ENCODE measurements at places on chromosomes 6 and 20.

DNA sequence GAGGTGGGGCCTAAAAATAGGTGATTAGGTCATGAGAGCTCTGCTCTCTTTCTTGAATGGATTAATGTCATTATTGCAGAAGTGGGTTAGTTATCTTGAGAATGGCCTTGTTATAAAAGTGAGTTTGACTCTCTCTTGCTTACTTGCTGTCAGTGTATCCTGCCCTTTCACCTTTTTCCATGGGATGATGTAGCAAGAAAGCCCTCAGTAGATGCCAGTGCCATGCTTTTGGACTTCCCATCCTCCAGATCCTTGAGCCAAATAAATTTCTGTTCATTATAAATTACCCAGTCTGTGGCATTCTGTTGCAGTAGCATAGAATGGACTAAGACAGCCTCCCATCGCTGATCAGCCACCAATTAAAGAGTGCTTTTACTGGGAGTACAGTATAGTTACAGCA, 40.1 kb downstream of the UTRN start:
- DNase-seq = no peak

DNA sequence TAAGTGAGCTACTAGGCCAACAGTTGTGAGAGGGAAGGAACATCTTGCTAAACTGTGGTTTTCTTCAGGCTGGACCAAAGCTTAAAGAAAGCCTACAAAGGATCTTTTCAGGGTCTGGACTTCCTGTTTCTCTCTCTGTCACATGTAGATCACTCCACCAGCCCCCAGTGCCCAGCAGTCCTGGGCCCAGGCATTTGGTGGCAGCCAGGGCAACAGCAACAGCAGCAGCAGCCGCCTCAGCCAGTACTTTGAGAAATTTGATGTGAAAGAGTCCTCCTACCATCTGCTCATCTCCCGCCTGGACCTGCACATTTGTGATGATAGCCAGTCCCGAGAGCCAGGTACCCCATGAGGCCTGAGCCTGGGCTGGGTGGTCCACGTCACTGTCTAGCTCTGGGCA, 44.1 kb downstream of the BLTP3A start:
- no peak for DNase-seq

- DNase-seq = no peak
Measured at GRCh38 chr6:17700421-17701416, 6.0 kb downstream of the NUP153 start.

DNA sequence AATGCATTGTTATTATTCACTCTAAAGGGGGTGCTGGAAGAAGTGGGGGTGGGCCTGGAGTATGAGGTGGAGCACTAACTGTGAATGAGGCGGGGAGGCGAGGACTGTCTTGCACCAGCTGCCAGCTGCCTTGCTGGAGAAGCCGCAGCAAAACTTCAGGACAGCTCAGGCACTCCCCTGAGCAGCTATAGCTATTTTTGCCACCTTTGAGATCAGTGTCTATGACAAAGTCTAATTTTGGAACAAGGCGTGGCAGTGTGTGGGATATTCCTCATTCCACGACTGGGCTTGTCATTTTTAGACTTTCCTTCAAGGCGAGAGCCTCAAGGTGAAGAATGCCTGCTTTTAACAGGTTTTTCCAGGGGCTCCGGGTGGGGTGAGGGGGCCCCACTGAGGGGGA, 143.8 kb downstream of the DOK5 start:
- DNase-seq = no peak

GRCh38 chr6:155354167-155354566, 39.9 kb upstream of the TFB1M start:
- no peak for DNase-seq

- DNase-seq = no peak
Measured at GRCh38 chr6:48199499-48199898, 88.5 kb upstream of the PTCHD4 start.

All from cortex of kidney (tissue), 1 donor.